Hematopoietic multipotent progenitor cell treated with erythropoietin and hydrocortisone succinate and interleukin-3 and kit ligand, for 8 days (in vitro differentiated cells): ENCODE measurements at places on chromosomes 3 and 15.
A peak's percentile ranks its signal among the peaks of the same experiment; 100 is the strongest.

DNA sequence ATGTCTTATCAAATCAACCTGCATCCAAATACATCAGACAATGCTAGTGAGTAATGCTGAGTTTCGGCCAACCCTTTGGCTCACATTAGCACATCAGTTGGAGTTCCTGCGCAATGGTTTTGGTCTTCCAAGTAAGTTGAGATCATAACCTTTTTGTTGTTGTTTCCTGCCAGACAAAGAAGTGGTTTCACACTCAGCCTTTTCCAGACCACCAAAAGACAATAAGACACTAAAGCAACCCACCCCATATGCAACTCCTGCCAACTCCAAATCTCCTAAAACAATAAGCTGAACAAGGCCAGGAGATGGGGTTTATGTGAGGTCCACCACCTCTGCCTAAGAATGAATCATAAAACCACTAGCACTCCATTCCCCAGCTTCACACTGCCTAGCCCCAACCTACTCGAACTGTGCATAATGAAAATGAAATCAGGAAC, 177.0 kb downstream of the ERC2 start:
- DNase-seq, result no peak

DNA sequence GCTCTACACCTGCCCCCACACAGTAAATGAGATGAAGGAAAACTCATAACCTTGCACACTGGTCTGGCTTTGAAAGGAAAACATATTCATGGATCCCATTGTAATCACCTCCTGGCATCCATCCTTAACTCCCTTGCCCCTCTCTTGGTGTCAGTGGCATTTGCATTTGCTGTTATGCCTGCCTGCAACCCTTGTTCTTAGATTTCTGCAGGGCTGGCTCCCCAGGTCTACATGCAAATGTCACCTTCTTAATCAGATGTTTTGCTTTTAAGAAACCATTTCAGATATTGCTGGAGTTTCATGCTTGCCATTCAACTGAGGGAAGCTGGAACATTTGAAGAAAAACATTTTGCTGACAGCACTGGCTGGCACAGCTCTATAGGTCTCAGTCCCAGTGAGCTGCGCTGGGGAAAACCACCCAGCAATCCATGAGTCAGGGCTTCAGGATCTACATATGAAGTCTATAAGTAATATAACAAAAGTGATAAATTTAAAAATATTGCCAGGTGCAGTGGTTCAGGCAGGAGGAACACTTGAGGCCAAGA, 19.1 kb downstream of the LRRC2 start:
- DNase-seq, result no peak

- DNase-seq, result peak; percentile 53
These were observed 589 bp downstream of the ANAPC13 start for GRCh38 chr3:134485075-134485717.

- no peak for DNase-seq
These were observed 35.8 kb upstream of the BSN start for GRCh38 chr3:49518441-49518840.

GRCh38 chr15:89971592-89971997, 29.5 kb upstream of the ZNF710 start:
- peak; percentile 68 for DNase-seq

GRCh38 chr15:33069161-33069560, 125.4 kb downstream of the FMN1 start:
- no peak for DNase-seq

DNA sequence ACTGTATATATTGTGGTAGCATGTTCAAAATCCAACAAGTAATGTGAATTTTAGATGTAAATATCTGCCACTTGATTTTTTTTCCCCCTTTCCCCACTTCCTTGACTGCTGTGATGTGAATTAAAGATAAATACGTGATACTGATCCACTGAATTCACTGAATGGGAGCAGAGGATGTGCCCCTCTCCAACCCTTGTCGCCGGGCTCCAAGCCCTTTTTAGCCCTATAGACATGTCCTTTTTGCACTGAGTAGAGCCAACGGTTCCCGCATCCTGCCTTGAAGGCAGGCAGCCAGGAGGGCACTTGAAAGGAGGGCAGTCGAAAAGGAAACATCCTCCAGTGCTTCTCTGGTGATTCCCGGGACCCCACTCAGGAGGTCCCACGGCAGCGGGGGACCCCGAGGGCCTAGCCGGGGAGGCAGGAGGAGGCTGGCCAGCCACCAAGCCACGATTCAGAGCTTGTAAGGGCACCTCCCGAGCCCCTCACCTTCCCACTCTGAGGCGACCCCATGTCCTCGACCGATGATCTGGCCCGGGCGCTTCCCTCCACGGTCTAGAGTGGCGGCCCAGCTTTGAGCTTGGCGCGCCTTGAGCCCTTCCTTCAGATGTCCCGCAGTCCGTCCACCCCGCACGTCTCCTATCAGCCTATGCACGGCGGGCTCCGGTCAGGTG, 901 bp upstream of the MANF start:
- peak; percentile 23 for DNase-seq

GRCh38 chr3:90080988-90081387, 973.6 kb downstream of the EPHA3 start:
- no peak for DNase-seq

- no peak for DNase-seq
These were observed 106.6 kb upstream of the SLC6A6 start for GRCh38 chr3:14295801-14296200.

GRCh38 chr3:29646043-29646442, 365.2 kb downstream of the RBMS3 start:
- DNase-seq, result no peak

DNA sequence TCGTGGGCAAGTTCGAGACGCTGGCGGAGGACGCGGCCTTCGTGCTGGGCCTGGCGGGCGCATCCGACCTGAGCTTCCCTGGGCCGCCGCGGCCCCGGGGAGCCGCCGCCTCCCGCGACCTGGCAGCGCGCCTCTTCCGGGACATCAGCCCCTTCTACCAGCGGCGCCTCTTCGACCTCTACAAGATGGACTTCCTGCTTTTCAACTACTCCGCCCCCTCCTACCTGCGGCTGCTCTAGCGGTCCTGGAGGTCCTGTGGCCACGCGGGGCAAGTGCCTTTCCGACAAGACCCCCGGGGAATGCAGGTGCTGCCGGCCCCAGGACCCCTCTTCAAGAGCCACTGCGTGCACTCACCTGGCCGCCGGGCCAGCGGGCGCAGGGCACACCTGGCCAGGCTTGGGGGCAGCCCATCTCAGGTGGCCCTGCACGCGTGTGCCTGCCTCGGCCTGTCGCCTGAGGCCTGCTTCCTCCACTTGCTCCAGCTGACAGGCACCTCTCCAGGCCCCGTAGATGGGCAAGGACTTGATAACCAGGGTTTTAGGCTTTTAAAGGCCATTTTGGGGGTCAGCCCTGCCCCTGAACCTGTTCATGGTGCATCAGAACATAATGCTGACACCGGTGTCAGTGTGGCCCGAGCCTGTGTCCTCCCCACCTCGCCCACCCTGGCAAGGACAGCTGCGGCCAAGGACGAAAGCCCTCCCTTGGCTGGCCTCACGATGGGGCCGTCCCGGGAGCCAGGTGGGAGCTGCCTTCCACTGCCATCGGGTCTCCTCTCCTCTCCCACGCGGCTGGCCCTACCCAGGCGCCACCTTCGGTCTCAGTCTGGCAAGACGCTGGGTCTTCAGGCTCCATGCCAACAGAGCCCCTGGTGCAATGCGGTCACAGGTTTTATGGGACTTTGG, 16.1 kb downstream of the C3orf22 start:
- DNase-seq, result no peak

- peak; percentile 5 for DNase-seq
These were observed 21.6 kb upstream of the SLC6A20 start for GRCh38 chr3:45817831-45818522.

DNA sequence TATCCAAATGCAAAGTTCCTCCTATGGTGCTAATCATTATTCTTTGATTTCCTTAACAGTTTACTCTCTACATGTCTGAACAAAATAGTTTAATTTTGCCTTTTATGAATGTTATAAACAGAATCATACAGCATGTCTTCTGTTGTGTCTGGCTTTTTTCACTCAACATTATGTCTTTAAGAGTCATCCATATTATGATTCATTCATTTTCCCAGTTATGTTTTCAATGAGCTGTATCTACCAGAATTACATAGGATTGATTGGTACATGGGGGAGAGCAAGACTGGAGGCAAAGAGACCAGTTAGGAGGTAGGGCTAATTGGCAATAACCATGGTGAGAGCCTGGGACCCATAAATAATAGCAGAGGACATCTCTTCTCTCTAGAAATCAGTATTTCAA, 16.6 kb upstream of the RAP2B start:
- no peak for DNase-seq

- DNase-seq, result no peak
These were observed 998.1 kb downstream of the SI start for GRCh38 chr3:164080208-164080607.

DNA sequence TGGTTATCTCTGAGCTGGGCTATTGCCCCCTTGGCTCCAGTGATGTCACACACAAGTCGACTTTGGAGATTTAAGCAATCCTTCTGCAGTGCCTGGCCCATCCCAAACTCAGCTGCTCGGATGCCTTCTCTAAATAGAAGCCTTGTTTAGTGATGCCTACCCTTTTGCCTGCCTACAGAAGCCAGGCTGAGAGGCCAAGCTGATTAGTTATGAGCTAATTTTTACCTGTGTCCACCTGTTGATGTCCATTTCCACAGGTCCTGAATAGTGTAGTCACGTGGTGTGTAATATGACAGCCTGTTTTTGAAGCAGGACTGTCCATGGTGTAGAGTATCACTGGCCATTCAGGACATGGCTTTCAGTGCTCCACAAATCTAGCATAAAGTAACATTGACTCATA, 45.5 kb downstream of the SSUH2 start:
- no peak for DNase-seq

DNA sequence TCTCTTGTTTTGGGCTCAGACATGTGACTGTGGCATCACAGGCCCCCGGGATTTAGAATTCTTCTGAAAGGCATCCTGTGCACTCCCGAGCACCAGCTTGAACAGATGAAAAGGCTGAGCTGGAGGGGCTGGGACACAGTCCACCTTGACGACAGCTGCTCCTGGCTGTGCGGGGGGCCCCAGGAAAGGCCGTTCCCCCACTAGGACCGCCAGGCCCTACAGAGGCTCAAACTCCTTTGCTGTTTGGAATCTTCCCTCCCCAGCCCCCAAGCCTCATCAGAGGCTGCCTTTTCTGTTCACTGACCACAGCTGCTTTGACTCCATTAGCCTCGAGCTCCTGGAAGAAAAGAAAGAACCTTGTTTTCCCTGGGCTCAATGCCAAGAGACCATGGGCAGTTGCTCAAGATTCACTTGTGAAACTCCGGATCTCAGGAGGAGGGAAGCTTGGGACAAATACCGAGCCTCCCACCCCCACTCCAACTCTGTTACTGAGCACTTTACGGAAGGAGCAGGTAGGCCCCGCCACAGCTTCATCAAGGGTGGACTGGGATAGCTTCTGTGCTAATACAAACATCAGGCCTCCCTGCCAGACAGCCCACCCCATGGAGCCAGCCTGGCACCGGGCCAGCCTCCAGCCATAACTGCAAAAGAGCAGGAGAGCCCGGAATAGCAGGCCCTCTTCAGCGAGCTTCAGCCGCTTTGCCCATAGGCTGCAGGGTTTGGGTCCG, 15.7 kb downstream of the CIDEC start:
- DNase-seq, result no peak

GRCh38 chr15:86915811-86916331, 836.2 kb downstream of the AGBL1 start:
- peak; percentile 28 for DNase-seq

DNA sequence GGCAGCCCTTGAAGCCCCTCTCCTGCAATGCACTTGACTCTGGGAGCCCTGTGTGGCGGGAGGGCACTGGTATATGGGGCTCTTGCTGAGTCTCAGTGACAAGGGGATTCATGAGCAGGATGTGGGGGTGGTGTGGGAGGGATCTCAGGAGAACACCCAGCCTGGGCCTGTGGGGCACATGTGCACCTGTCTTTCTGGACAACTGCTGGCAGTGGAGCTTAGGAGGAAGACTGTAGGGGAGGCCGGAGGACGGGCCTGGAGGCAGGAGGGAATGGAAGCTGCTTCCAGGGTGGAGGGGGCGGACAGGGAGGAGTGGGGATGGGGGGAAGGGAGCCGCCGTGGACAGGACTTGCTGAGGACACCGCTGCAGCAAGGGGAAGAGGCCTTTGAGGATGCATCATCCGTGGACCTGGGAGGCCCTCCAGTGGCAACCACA, 10.8 kb upstream of the SNRPA1 start:
- DNase-seq, result no peak

DNA sequence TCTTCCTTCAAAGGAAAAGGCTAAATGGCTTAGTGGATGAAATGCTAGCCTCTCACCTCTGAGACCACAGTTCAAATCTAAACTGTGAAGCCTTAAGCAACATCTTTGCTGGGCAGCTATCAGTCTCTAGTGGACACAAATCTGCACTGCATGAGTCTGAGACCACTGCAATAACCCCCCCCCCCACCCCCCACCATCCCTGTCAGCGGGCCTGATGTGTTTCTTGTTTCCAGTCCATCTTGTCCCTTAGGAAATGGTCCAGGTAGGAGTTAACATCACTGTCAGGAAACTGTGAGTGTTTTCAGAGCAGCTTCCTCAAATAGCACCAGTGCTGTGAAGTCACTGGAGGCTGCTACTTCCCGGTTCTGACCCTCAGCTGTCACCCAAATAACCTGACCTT, 140.6 kb upstream of the TMCO5A start:
- no peak for DNase-seq

GRCh38 chr15:85318732-85319076, 61.7 kb upstream of the AKAP13 start:
- no peak for DNase-seq

GRCh38 chr15:86384186-86384585, 304.5 kb downstream of the AGBL1 start:
- DNase-seq, result no peak

GRCh38 chr3:97815149-97815917, 6.5 kb upstream of the CRYBG3 start:
- no peak for DNase-seq

- no peak for DNase-seq
These were observed 50.2 kb downstream of the HHLA2 start for GRCh38 chr3:108346301-108347227.

- DNase-seq, result no peak
These were observed 39.8 kb upstream of the FGF7 start for GRCh38 chr15:49383266-49383665.

GRCh38 chr3:10317311-10317960, 3.5 kb downstream of the SEC13 start:
- no peak for DNase-seq

DNA sequence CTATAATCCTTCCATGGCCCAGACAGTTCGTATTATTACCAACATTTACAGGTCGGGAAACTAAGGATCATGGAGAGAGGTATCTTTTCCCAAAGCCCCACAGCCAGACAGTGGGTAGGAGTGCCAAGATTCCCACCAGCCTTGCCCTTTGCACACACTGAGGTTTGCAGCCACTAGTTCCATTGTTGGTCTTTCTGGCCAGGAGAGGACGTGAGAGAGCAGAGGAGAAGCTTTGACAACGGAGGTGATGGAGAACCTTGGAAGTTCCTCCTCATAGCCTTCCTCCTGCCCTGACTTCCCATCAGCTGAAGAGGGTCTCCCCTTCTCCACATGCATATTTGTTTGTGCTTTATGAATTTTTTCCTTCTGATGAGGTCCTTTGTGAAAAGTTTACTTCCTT, 50.5 kb upstream of the PLCL2 start:
- DNase-seq, result no peak

GRCh38 chr3:139558351-139559266, 19.1 kb upstream of the RBP1 start:
- no peak for DNase-seq
